Natural killer cell (primary cell): ENCODE measurements at places on chromosomes 6 and 20.
A peak's percentile ranks its signal among the peaks of the same experiment; 100 is the strongest.

- H3K27ac ChIP-seq, result no peak overlapping the region
- peaks cover 10% of the 10 kb centered on the region for H3K4me1 ChIP-seq
- H3K4me3 ChIP-seq, result peak overlapping the region; percentile 13
- no peaks in the 10 kb centered on the region for H3K27me3 ChIP-seq
- DNase-seq, result no peak
These were observed 1.2 kb downstream of the TCFL5 start for GRCh38 chr20:62860391-62860923.

DNA sequence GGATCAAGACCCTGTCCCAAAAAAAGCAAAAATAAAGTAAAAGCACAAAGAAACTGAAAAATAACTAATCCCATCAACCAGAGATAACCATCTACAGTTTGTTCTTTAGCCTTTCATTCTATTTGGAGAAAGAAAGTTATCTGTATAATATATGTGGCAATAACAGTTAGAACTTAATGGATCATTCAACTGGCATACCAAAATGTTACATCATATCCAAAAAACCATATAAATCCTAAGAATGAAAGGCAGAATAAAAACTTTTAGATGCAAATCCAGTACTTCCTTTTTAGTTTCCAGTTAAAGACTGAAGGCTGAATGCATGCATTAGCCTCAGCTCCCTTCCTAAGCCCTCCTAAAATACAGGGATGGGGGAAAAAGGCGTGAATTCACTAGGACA, 25.2 kb downstream of the ILRUN start:
- peak overlapping the region; percentile 6 for H3K4me3 ChIP-seq
- H3K36me3 ChIP-seq, result no peaks in the 10 kb centered on the region
- H3K27ac ChIP-seq, result peak overlapping the region; percentile 92
- DNase-seq, result no peak
- H3K4me1 ChIP-seq, result peaks cover 49% of the 10 kb centered on the region
- no peaks in the 10 kb centered on the region for H3K27me3 ChIP-seq

GRCh38 chr20:5735845-5736510, 14.2 kb upstream of the SHLD1 start:
- DNase-seq, result no peak
- peaks cover 6% of the 10 kb centered on the region for H3K4me1 ChIP-seq
- no peak overlapping the region for H3K4me3 ChIP-seq
- H3K27ac ChIP-seq, result no peak overlapping the region

- DNase-seq, result no peak
- H3K4me1 ChIP-seq, result no peaks in the 10 kb centered on the region
- no peaks in the 10 kb centered on the region for H3K36me3 ChIP-seq
- H3K27ac ChIP-seq, result no peak overlapping the region
These were observed 70.4 kb upstream of the BLCAP start for GRCh38 chr20:37598100-37598543.

DNA sequence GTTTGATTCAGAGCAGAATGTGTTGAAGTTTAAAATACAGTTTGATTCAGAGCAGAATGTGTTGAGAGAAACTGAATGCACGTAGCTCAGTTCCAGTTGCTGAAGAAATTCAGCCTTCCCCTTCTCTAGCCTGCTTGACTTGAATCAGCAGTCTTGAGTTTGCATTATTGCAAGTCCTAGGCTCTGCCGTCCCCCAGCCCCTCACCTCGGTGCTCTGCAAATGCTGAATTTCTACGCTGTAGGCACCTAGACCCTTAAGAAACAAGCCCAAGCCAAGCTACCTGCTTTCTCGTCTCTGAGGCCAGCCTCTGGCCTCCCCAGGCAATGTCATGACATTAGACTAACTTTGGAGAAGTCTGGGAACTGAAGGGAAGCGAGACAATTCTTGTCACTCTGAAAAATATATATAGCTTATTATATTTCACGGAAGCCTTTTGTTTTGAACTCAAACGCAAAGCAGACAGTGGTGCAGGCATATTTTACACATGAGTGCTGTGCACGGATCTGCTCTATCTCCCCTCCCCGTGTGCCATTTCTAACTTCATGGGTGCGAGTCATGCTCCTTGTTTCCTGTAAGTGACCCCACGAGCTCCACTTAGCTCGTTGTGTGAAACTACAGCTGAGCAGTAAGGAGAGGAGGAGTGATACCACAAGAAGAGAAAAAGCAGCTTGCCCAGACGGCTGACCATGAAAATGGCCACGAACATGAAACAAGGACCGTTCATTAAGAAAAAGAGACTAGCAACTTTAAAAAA, 71.4 kb upstream of the DUSP22 start:
- no peaks in the 10 kb centered on the region for H3K36me3 ChIP-seq
- no peak for DNase-seq
- no peak overlapping the region for H3K4me3 ChIP-seq
- H3K4me1 ChIP-seq, result peaks cover 43% of the 10 kb centered on the region
- H3K27me3 ChIP-seq, result no peaks in the 10 kb centered on the region
- no peak overlapping the region for H3K27ac ChIP-seq

- H3K4me1 ChIP-seq, result no peaks in the 10 kb centered on the region
- no peaks in the 10 kb centered on the region for H3K27me3 ChIP-seq
- no peak overlapping the region for H3K27ac ChIP-seq
- H3K4me3 ChIP-seq, result no peak overlapping the region
These were observed 176.8 kb upstream of the NT5E start for GRCh38 chr6:85273046-85273445.

- no peak overlapping the region for H3K4me3 ChIP-seq
- no peak overlapping the region for H3K27ac ChIP-seq
- no peaks in the 10 kb centered on the region for H3K27me3 ChIP-seq
- peaks cover 2% of the 10 kb centered on the region for H3K4me1 ChIP-seq
- no peak for DNase-seq
These were observed 91.6 kb downstream of the PSMG4 start for GRCh38 chr6:3350252-3350796.

DNA sequence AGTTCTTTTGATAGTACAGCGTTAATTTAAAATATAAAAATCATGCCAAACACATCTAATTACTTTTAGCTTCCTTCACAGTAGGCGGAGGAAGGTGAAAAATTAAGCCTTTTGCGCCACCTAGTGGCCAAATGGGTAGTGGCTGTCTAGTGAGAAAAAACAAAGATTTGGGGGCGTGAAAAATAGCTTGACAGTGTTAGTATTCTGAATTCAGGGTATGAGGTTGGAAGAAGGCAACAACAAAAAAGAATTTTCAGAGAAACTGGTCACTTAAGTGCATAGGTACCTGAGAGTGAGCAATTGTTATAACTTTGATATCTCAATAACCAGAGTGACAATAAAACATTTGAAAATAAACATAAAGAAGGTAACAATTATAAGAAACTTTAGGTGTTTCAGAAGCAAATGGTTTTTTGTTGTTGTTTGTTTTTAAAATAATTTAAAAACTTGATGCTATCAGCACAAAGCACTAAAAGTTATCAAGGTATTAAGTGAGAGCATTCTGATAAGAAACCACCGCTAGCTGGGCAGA, 14.3 kb downstream of the PSMB9 start:
- DNase-seq, result peak; percentile 81
- peaks cover 9% of the 10 kb centered on the region for H3K4me1 ChIP-seq
- no peak overlapping the region for H3K4me3 ChIP-seq
- no peak overlapping the region for H3K27ac ChIP-seq
- no peaks in the 10 kb centered on the region for H3K36me3 ChIP-seq

DNA sequence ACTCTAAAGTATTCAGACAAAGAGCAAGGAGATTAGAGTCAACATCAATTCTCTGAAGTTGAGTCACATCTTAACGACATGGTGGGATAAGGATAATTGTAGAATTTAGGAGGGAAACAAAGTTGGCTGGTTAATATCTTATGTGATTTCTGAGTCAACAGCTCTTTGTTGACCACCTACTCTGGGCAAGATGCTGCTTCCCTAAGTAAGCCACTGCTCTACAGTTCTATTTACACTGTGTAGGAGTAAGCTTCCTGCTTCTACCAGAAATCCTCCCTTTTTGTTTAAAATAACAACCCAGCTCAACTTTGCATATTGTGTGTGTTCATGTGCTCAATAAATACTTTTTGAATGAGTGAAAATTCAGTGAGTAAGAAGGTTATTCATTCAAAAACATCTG, 3.1 kb downstream of the HS3ST5 start:
- no peak overlapping the region for H3K27ac ChIP-seq
- no peaks in the 10 kb centered on the region for H3K4me1 ChIP-seq
- no peak overlapping the region for H3K4me3 ChIP-seq
- H3K27me3 ChIP-seq, result peaks cover 3% of the 10 kb centered on the region

DNA sequence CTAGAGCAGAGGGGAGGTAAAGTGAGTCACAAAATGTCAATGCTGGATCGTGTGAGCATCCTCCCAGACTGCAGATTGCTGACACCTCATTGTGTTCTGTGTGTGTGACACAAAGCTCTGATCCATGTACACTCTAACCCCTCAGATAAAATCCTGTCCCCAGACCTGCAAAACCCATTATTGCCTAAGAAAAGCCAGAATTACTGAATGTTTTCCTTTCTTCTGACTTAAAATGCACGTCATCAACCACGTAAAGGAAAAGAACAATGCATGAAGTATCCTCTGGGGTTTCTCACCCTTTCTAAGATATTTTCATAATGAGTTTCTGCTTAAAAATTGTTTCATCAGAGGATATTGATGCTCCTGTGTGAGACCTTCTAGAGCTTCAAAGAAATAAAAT, 218.0 kb upstream of the PREP start:
- no peaks in the 10 kb centered on the region for H3K27me3 ChIP-seq
- no peaks in the 10 kb centered on the region for H3K4me1 ChIP-seq
- DNase-seq, result no peak
- no peak overlapping the region for H3K4me3 ChIP-seq
- no peaks in the 10 kb centered on the region for H3K36me3 ChIP-seq

DNA sequence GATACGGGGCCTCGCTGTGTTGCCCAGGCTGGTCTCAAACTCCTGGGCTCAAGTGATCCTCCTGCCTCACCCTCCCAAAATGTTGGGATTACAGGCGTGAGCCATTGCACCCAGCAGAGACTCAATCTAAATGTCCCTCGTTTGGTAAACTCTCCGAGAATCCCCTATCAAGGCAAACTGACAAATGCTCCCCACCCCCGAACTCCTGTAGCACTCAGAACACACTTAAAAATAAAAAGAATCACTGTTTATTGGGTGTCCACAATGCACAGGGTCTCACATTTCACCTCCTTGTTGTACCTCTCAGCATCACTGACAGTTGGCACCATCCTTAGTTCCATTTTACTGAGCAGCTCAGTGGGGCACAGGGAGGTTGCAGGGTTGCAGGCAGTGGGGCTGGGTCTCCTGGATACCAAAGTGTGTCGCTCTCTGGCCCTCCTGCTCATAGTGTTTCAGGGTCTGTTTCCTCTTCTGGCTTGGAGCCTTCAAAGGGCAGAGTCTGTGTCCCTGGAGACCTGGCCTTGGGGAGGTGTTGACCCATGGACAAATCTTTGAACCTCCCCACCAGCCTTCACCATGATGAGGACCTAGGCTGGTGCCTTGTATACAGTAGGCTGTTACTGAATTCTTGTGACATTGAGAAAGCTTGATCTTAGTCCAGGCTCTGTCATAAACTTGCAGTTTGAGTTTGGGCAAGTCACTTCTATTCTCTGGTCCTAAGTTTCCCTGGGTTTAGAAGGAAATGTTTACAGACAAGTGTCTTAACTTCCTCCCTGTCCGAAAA, 8.5 kb upstream of the SRC start:
- no peak overlapping the region for H3K4me3 ChIP-seq
- no peaks in the 10 kb centered on the region for H3K27me3 ChIP-seq
- H3K4me1 ChIP-seq, result peaks cover 37% of the 10 kb centered on the region
- H3K27ac ChIP-seq, result peak overlapping the region; percentile 47
- no peak for DNase-seq

- peaks cover 2% of the 10 kb centered on the region for H3K36me3 ChIP-seq
- no peak for DNase-seq
These were observed 76.0 kb downstream of the AIG1 start for GRCh38 chr6:143136647-143137046.

DNA sequence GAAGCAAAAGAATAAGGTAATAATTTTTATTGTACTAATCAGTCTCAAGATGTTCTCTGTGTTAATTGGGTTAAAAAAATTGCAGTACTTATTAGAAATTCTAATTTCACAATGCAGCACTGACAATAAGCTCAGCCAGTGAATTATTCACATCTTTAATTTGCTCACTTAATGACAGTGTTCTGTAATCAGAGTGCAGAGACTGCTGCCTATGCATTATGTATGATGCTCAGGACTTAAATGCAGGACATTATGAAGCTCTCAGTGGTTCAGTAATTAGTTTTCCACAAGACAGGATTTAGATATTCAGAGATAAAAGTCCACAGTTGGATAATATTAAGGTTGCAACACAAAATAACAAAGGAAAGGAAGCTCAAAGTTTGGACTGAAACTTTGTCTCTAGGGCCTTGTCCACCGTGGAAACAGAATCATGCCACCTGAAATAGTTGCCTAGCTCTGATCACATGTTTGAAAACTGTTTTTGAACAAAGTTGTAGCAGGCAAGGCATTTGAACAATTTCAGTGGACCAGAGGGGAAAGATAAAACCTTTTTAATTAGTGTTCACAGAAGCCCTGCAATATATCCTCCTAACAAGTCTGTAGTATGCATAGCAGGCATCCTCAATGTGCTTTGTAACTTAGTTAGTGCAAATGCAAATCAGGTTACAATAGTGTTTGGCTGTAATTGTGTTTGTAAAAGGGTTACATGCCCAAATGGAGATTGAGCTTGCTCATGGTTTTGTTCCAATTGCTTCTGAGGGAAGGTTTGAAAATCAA, 23.7 kb upstream of the MMS22L start:
- H3K4me3 ChIP-seq, result no peak overlapping the region
- H3K27me3 ChIP-seq, result no peaks in the 10 kb centered on the region
- no peaks in the 10 kb centered on the region for H3K4me1 ChIP-seq
- H3K36me3 ChIP-seq, result no peaks in the 10 kb centered on the region

- no peak overlapping the region for H3K27ac ChIP-seq
- no peaks in the 10 kb centered on the region for H3K27me3 ChIP-seq
- no peaks in the 10 kb centered on the region for H3K4me1 ChIP-seq
- H3K36me3 ChIP-seq, result no peaks in the 10 kb centered on the region
These were observed 7.8 kb upstream of the LCA5 start for GRCh38 chr6:79544939-79545450.

GRCh38 chr6:158283304-158283980, 28.8 kb upstream of the TULP4 start:
- peaks cover 8% of the 10 kb centered on the region for H3K4me1 ChIP-seq
- peak; percentile 58 for DNase-seq
- H3K4me3 ChIP-seq, result no peak overlapping the region
- H3K36me3 ChIP-seq, result peaks cover 1% of the 10 kb centered on the region
